COR-L47 (cell line): ENCODE measurements at places on chromosomes 2 and 18.
A peak's percentile ranks its signal among the peaks of the same experiment; 100 is the strongest.

- DNase-seq, result no peak
Observed at GRCh38 chr2:160061944-160062291, 497 bp downstream of the PLA2R1 start.

DNA sequence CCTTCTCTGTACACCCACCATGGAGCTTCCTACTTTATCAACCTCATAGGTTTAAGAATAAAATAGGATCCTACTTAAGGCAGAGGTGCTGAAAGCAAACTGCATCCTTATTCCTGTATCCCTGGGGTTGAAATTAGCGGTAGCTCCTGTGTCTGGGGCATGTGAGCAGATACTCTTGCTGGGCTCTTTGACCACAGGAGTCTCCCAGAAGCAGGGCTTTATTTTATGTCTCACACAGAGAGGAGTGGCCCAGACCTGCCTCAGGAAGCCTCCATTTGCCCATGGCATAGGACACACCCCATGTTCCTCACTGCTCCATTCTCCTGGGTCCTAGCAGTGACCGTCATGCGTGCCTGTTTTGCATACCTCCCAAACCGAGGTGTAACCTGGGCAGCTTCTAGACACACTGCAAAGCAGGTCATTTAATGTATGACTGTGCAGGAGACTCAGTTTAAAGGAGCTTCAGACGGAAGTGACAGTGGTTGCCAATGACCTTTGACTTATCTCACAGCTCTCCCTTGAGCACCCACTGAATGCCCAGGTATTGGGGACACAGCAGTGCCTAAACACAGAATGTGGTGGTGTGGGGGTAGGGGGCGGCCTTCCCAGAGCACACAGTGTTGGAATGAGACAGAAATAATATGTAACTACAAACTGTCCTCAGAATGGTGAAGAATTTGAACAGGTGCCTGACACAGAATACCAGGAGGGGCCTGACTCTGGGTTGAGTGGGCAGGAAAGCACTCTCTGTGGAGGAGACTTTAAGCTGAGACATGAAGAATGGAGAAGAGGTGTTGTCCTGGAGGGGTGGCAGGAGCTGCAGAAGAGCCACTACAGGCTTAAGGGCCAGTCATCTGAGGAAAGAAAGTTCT is 3.7 kb downstream of the TMEM37 start:
- DNase-seq, result no peak

DNA sequence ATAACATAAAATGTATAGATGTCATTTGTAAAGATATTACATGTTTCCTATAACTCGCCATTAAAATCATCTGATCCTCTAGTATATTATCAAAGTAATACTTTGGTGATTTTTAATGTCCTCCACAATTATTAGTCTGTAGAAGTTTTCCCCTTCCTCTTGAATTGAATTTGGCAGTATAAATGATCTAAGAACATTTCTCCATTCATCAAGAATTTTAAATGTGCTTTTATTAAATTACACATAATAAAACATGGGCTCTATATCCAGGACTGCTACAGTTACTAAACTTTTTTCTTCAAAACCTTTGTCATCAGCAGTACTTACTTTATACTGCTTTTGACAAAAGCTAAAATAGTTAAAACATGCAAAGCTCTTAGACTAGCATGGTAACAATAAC is 315.4 kb upstream of the ZC3H15 start:
- DNase-seq, result no peak

GRCh38 chr2:216650626-216651257 is 17.5 kb downstream of the IGFBP2 start:
- DNase-seq, result no peak

GRCh38 chr2:37622450-37623100 is 48.9 kb downstream of the CDC42EP3 start:
- no peak for DNase-seq

- no peak for DNase-seq
Observed at GRCh38 chr18:36448384-36449290, 151.1 kb downstream of the FHOD3 start.

DNA sequence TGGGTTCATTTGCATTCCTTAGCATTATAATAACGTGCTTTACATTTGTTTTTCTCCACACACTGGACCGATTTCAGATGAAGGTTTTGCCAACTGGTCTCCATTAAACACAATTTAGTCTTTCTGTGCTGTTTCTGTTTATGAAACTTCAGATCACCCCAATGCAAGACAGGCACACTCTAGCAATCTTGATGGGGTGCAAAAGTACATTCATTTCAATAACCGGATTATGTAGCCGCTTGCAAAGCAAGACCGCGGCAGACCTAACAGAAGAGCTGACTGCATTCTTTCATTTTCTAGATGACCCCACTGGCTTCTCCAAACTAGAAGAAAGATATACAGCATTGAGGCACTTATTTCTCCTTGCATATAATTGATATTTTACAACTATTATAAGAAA is 301.5 kb downstream of the PIEZO2 start:
- no peak for DNase-seq

GRCh38 chr2:219308142-219309101 is 779 bp downstream of the PTPRN start:
- DNase-seq, result peak; percentile 38

DNA sequence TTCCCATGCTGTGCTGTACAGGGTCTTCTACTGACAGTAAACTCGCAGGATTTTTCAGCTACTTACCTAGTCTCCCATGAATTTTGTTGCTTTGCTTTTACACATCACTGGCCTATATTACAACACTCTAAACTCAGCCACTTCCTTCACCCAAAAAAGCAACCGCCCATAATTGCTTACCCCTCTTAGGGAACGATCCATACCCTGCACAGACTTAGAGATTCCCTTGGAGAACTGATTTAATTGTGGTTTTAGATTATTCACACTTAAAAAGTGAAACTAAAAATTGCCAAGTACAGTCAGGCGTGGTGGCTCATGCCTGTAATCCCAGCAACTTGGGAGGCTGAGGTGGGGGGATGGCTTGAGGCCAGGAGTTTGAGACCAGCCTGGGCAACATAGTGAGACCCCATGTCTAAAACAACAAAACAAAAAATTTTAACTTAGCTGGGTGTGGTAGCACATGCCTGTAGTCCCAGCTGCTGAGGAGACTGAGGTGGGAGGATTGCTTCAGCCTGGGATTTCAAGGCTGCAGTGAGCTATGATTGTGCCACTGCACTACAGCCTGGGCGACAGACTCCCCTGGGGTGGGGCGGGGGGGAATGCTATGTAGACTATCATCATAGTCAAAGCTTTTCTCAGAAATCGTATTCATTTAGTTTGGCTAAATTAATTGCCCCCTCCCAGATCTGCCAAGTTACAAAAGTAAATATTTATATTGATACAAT is 19.3 kb downstream of the MRPL30 start:
- DNase-seq, result peak; percentile 49

- no peak for DNase-seq
Observed at GRCh38 chr2:37664231-37664643, 7.2 kb downstream of the CDC42EP3 start.

- DNase-seq, result no peak
Observed at GRCh38 chr2:144343145-144343544, 176.8 kb downstream of the ZEB2 start.

DNA sequence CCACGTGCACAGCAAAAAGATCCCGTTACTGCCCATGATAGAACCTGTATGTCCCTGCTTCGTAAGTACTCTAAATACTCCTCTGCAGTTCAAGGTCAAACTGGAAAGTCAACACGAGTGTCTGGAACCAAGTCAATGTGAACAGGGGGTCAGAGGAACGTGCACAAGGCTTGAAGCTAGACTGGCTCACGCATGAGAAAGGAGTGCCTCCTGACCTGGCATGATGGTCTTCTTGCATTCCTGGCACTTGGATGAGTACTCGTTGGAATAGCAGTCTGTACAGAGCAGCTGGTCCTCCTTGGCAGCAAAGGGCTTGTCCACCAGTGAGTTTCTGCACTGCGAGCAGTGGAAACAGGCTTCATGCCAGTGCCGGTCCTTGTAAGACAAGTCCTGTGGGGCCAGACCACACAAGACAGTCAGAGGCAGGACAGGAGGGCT is 25.5 kb downstream of the FHL2 start:
- no peak for DNase-seq
